Testis (tissue), 5 donors: ENCODE measurements at places on chromosomes 4 and X. TPM values are rescaled to one million over a fixed set of nuclear protein-coding genes. Genes with fewer than 3 reads are reported as not detected.

IL9R gene
- 0.31 TPM for total RNA-seq

CXorf38 gene
- 6.2 TPM for total RNA-seq

GRCh38 chrX:136759968-136760367 is 20.8 kb downstream of the ARHGEF6 start:
- DNase-seq: no peak

TASL gene
- total RNA-seq: not detected

GRCh38 chr4:7204656-7205387 is 12.5 kb downstream of the SORCS2 start:
- no peak for DNase-seq

USP26 gene
- total RNA-seq: 1.9 TPM
